ENCODE measurements at places on chromosomes 7 and 10.

DNA sequence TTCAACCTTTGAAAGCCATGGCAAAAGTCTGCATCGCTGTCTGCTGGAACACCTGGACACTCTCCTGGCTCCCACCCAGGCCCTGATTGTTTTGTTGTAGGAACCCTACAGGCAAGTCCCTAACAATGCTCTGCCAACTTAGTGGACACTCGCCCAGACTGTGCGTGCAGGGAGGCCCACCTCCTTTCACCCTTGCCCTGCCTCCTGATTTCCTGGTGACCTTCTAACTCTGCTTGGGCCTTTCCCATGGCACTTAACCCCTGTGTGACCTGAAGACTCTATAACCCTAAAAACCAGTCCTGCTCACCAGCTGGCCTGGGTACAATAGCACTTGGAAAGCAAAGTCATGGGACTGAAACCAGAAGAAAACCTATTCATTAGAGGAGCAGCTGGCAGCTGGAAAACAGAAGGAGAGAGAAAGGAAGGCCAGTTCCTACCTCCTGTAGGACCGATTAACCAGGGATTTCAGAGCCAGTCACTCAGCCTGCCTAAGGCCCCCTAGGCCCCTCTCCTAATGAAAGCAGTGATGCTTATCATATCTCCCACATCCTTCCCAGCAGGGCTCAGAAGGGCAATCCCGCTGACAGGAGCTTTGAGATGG, 82.7 kb upstream of the KMT2E start:
- no peak for DNase-seq

- DNase-seq: no peak
These were observed 874.1 kb downstream of the GRM8 start for GRCh38 chr7:126378642-126379041.

DNA sequence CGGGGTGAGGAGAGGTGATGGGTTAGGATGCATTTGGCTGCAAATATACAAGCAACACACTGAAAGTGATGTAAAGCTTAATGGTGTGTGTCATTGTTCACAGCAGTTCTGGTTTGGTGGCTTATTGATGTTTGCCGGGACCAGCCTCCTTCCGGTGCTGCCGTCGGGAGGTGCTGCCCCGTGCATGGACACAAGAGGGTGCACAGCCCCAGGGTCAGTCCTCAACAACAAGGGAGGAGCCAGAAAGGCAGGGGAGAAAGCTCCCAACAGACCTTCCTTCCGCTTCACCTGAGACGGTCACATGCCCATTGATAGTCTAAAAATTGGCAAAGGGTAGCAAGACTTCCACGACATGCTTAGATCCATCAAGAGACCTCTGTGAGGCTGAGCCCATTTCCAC, 9.5 kb downstream of the RNF32 start:
- DNase-seq: no peak

GRCh38 chr7:120170834-120171233, 102.1 kb upstream of the KCND2 start:
- no peak for DNase-seq

DNA sequence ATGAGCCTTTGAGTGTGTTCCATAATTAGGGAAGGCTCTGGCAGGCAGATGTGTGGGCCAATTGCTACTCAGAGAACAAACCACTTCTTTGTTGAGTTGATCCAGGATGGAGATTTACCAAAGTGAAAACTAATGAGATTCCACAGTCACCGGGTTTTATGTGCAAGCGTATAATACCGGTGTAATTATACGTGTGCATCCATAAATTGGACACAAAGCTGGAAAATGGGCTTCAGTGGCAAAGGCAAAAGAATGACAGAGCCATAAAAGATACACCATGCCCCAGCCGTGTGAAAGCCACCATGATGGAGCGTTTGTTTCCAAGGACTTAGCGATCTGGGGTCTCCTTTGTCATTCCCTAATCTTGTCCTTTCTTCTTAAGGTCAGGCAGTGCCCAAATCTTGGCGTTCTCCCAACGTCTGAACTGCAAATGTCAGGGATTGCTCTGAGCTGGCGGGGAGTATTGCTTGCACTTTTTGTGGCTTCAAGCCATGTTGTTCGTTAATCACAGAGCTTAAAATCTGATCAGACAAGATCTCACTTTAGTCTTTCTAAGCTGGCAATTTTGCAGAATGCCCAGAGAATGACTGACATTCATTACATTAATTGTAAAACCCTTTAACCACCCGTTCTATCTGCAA, 70.1 kb downstream of the NPTX2 start:
- no peak for DNase-seq

DNA sequence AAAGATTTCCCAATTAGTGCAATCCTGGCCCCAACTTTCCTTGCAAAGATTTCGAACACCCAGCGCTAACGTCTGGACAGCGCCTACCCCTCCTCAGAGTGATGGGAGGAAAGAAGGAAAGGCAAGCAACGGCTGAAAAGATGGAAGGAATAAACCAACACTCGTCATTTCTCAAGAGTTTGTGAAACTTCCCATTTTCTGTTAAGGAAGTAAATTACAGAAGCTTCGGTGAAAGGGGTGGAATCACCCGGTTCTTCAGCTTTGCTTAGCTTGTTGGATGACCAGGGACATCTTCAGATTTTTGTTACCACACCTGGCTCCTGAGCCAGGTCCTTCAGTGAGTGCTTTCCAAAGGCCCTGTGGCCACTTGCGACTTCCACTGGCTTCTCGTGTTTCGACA, 313.1 kb downstream of the SKIDA1 start:
- DNase-seq: no peak

- DNase-seq: no peak
These were observed 194.2 kb downstream of the GPAM start for GRCh38 chr10:111989136-111989911.

DNA sequence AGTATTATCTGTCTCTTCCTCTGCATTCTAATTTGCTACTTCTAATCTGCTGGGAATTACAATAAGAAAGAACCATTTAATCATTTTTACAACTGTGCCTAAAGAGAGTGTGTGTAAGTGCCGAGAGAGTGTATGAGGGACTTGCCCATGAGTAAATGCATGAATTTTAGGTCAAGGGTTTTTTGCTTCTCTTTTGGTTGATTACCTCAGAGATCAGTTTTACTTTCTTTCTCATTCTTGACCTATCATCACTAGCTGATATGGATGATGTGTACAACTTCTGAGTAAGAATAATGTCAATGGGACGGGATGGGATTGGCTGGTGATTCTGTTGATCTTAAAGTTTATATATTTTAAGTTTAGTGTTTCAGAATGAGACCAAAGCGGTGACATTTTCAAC, 47.8 kb downstream of the IKZF1 start:
- DNase-seq: no peak

GRCh38 chr7:27189997-27190748, 5.1 kb upstream of the HOXA11 start:
- DNase-seq: no peak

GRCh38 chr7:24659505-24659904, 86.3 kb downstream of the PALS2 start:
- no peak for DNase-seq

DNA sequence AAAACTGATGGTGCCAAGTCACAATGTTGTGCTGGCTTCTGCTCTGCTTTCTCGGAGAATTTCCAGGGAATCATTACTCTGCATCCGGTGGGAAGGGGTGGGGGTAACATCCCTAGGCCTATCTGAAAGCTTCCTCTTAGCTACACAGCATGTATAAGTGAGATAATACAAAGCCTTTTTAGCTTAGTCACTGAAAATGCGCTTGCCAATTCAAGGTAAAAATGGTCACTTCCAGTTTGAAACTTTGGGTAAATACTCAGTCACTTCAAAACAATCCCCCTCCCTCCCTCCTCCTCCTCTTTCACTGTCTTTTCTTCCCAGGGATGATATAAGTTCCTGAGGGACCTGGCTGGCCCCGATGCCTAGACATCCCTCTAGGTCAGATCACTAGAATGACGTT, 57.3 kb upstream of the APBB1IP start:
- DNase-seq: no peak

- DNase-seq: no peak
These were observed 402.6 kb upstream of the ANKRD30A start for GRCh38 chr10:36722777-36723176.

GRCh38 chr7:77912293-77912692, 113.7 kb downstream of the PHTF2 start:
- DNase-seq: no peak

DNA sequence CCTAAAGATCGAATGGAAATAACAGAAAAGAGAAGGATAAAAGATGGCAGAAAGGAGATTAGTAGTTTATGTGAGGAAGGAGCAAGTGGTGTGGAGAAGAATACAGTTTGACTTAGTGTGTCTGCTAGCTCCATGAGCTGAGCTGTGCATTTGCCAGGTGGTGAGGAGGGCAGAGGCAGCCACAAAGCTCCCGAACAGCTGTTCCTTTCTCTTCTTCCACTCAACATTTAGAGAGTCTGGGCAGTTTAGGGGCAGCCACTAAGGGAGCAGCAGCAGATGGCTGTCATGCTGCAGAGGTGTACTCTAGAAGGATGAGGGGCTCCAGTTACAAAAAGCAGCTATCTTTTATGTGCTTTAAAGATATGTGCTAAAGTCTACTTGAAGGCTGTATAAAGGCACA, 674.4 kb downstream of the GRM8 start:
- no peak for DNase-seq

DNA sequence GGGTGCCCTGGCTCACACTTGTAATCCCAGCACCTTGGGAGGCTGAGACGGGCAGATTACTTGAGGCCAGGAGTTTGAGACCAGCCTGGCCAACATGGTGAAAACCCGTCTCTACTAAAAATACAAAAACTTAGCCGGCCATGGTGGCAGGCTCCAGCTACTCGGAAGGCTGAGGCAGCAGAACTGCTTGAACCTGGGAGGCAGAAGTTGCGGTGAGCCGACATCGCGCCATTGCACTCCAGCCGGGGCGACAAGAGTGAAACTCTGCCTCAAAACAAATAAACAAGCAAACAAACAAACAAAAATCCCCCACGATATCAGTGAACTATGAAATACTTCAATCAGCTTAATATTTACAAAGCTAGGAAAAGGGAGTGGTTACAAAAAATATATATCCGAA, 382.3 kb upstream of the KCND2 start:
- DNase-seq: no peak

DNA sequence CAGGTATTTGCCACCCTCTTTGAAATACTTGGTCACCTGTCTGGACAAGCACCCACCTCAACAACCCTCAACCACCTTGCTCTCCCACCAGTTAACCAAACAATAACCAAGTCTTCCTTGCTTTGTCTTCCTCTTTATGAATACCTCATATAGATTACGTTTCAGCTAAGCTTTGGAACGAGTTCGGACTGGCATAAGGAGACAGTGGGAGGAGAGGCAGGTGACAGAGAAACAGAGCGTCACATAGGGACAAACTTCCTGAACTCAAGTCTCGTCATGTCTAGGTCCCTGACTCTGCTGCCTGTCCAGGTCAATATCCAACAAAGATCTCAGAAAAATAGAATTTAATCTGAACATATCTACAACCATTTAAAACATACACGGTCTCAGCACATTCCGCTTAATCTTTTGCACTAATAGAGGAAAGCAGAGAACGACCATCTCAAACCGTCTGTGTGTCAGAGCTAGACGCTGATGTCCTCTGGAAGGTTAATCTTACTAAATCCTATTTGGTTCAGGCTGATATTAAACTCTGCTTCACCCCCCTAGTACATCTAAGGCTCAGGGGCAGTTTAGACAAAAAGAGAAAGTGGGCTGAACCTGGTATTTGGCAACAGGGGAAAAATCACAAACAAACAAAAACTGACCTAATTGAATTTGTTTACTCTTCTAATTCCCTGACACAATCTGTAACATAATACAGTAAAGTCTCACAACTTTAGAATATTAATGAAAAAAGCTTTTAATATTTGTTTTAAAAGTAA, 26.4 kb upstream of the SVOPL start:
- DNase-seq: no peak

DNA sequence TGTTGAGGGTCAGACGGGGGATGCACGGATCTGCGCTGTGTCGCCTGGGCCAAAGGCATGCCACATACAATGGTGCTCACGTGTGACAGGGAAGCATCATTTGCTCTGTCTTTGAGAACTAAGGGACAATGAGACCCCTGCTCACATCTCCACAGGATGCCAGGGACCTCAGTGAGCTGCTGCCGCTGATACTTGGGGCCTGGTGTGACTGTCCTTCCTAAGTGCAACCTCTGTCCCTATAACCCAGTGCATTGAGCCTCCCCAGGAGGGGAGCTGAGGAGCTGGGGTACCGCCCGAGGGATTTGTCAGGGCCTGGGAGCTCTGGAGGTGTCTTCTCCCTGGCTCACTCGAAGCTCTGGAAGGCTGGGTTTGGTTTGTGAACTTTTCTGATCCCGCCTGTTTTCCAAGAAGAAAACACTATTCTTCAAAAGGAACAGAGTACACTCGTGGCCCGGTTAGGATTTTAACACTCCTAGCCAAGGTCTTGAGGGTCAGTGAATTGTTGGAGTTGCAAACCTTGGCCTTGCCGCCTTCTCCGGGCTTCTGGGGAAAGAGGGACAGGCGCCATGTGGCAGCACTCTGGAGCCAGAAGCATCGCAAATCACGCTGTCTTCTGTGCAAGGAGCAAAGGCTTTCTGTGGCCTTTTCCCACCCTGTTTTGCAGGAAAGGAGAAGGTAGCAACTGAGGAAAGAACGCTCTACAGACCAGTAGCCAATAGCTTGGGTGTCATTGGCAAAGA, 26.2 kb upstream of the CTBP2 start:
- no peak for DNase-seq

GRCh38 chr7:26437003-26437532, 145.4 kb downstream of the SNX10 start:
- no peak for DNase-seq

- no peak for DNase-seq
These were observed 192.9 kb downstream of the CAMK1D start for GRCh38 chr10:12542133-12542670.

DNA sequence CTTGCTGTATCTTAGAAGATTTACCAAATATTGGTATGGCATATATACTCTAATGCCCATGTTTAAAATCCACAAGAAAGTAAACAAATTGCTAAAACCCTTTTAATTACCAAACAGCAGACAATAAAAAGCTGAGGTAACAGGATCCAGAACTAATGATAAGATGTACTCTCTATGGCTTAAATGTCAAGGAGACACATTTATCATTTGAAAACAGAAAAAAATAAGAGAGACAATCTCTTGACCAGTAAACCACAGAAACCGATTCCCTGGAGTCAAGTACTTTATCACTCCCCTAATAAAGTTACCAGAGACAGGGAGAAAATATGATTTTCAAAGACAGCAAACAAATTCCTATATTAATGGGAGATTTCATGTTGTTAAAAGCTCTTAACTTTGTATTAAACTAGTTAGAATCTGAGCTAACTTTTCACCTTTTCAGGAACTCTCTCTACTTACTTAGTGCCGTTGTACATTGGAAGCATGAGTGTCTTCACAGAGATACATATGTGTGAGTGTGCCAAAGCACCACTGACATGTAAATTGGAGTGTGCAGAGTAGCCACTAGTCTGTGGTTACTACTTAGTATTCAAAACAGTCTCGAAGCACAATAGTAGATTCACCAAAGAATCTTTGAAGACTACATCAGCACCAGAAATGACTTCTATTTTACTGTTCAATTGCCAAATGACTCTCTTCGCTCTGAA, 44.2 kb downstream of the TSPAN12 start:
- no peak for DNase-seq

DNA sequence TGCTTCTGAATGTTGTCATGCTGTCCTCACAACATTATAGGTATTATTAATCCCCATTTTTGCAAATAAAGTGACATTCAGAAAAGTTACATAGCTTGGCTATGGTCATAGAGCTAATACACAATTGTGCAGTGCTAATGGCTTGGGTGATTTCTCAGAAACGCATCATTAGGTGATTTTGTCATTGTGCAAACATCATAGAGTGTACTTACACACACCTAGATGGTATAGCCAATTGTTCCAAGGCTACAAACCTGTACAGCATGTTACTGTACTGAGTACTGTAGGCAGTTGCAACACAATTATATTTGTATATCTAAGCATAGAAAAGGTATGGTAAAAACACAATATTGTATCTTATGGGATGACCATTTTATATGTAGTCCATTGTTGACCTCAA, 91.0 kb downstream of the BTAF1 start:
- no peak for DNase-seq

Data from AML-193 (cell line).